ENCODE measurements at places on chromosomes 6 and 20.

GRCh38 chr6:123570813-123571684 lies 65.7 kb downstream of the TRDN start:
- no peaks in the 10 kb centered on the region for H3K27me3 ChIP-seq
- H3K27ac ChIP-seq = no peak overlapping the region
- H3K4me1 ChIP-seq = no peaks in the 10 kb centered on the region
- no peak overlapping the region for H3K4me3 ChIP-seq

GRCh38 chr6:168166627-168167026 lies 87.6 kb upstream of the FRMD1 start:
- H3K4me3 ChIP-seq = no peak overlapping the region
- H3K4me1 ChIP-seq = peaks cover 1% of the 10 kb centered on the region
- H3K27ac ChIP-seq = no peak overlapping the region
- peaks cover 5% of the 10 kb centered on the region for H3K36me3 ChIP-seq
- peaks cover 15% of the 10 kb centered on the region for H3K27me3 ChIP-seq
- no peak for DNase-seq

DNA sequence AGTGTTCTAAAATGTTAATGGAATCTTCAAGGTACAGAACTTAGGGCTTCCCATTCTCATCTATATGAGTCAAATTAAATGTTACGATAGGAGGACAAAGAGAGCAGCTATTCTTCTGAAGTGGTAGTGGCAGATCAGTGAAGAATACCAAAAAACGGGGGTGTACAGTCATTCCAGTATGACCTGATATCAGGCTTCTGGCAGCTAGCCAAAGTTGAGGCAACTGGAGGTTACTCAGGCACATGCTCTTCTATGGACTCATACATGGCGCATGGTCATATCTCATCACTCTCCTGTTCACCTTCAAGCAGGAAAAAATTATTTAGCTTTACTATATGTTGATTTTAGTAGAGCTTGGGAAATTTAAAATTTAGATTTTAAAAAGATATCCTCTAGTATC lies 1608.8 kb downstream of the GRIK2 start:
- H3K27ac ChIP-seq = no peak overlapping the region
- DNase-seq = no peak
- no peaks in the 10 kb centered on the region for H3K36me3 ChIP-seq
- H3K4me3 ChIP-seq = no peak overlapping the region
- no peaks in the 10 kb centered on the region for H3K4me1 ChIP-seq

DNA sequence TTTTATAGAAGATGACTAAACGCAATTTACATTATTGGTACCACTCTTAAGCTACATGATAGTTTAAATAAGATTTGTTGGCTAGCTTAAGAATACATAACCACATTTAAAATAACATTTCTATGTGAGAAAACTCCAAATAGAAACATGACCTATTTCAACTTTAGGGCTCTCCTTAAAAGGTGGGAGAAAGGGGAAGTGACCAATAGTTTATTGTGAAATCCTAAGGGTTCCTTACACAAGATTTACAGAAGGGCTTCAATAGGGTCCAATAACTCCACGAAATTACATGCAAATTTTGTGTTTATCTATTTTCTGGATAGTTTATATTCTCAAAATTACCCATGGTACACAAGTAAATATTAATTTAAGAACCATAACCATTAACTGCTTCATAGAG lies 91.6 kb upstream of the DST start:
- no peak overlapping the region for H3K27ac ChIP-seq
- no peak overlapping the region for H3K4me3 ChIP-seq
- DNase-seq = no peak

DNA sequence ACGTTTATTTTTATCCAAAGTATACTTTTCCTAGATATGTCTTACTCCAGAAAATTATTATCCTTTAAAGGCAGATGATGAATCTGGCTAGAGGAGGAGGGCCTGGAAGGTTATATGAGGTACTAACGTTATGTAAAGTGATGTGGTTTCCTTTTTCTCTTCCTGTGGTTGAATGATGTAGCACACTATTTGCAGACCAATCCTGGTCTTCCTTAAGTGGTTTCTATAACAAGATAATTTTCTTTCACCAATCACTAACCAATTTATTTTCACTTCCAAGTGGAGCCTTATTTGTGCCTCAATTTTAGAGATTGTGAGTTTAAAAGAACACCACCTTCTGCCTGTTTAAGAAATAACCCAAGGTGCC lies 154.6 kb upstream of the SOX4 start:
- H3K27me3 ChIP-seq = peaks cover 7% of the 10 kb centered on the region
- H3K4me1 ChIP-seq = peaks cover 21% of the 10 kb centered on the region
- H3K36me3 ChIP-seq = no peaks in the 10 kb centered on the region
- no peak for DNase-seq
- H3K4me3 ChIP-seq = no peak overlapping the region
- peak overlapping the region; percentile 2 for H3K27ac ChIP-seq

- H3K27ac ChIP-seq = no peak overlapping the region
- no peaks in the 10 kb centered on the region for H3K27me3 ChIP-seq
These were observed 177.5 kb downstream of the TMEM242 start for GRCh38 chr6:157145656-157146285.

- H3K27me3 ChIP-seq = no peaks in the 10 kb centered on the region
- no peaks in the 10 kb centered on the region for H3K4me1 ChIP-seq
These were observed 242.4 kb upstream of the STXBP5 start for GRCh38 chr6:146961831-146962230.

- H3K4me3 ChIP-seq = no peak overlapping the region
- no peaks in the 10 kb centered on the region for H3K36me3 ChIP-seq
- H3K27ac ChIP-seq = no peak overlapping the region
- no peaks in the 10 kb centered on the region for H3K4me1 ChIP-seq
These were observed 119.9 kb upstream of the PREP start for GRCh38 chr6:105522626-105523322.

- H3K4me1 ChIP-seq = peaks cover 84% of the 10 kb centered on the region
- H3K27ac ChIP-seq = peak overlapping the region; percentile 68
- peak; percentile 29 for DNase-seq
- peak overlapping the region; percentile 25 for H3K4me3 ChIP-seq
- H3K36me3 ChIP-seq = peaks cover 31% of the 10 kb centered on the region
- no peaks in the 10 kb centered on the region for H3K27me3 ChIP-seq
These were observed 25.4 kb downstream of the CDYL start for GRCh38 chr6:4801491-4802110.

- no peak overlapping the region for H3K27ac ChIP-seq
- H3K36me3 ChIP-seq = no peaks in the 10 kb centered on the region
- DNase-seq = no peak
- H3K4me1 ChIP-seq = no peaks in the 10 kb centered on the region
- no peak overlapping the region for H3K4me3 ChIP-seq
These were observed 82.2 kb upstream of the OPRM1 start for GRCh38 chr6:153956808-153957207.

DNA sequence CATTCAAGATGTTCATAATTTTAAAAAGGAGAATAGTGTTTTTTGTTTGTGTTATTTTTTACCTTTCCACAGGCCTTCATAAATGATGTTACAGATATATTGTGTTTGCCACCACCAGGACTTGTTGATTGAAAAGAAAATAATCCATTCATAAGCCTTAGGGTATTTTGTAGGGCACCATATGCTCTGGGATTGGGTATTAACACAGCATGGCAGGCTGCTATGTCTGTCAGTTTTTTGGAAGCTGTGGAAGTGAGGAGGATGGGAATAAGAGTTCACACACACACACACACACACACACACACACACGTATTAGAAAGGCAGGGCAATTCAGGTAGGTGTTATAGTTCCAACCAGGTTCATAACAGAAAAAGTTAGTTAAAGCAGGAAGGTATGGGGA lies 237.9 kb downstream of the HDGFL1 start:
- no peak overlapping the region for H3K4me3 ChIP-seq
- H3K27ac ChIP-seq = no peak overlapping the region
- no peaks in the 10 kb centered on the region for H3K27me3 ChIP-seq
- no peaks in the 10 kb centered on the region for H3K4me1 ChIP-seq
- no peak for DNase-seq

DNA sequence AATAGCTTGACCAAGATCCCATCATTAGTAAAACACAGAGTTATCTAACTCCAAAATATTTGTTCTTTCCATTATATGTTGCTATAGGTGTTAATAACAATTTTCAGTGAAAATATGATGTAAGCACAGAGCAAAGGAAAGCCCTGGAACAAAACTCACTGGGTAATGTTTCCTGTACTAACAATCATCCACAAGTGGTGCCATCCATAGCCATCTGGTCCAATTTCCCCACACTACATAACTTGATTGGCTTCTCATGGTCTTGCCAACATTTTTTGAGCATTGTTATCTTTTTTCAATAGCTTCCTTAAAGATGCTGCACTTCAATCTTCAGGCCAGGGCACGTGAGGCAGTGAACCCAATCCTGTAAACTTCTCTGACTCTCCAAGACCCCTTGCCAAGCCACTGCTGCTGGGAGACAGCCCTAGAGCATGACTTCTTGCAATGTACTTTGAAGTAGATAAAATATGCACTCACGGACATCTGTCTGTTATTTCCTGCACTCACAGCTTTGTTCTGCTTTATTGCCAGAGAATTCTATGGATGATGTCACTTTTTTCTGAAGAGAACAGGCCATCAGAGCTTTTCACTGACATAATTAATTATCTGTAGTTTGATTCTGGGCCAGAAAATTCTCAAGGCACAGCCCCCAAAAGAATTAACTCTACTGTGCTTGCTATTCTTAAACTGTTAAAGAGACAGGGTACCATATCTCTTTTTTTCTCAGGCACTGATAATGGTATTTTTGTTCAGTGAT lies 97.5 kb upstream of the TMEM30A start:
- H3K27ac ChIP-seq = no peak overlapping the region
- H3K27me3 ChIP-seq = peaks cover 8% of the 10 kb centered on the region
- H3K4me1 ChIP-seq = no peaks in the 10 kb centered on the region
- DNase-seq = no peak

- H3K27me3 ChIP-seq = peaks cover 2% of the 10 kb centered on the region
- no peak overlapping the region for H3K27ac ChIP-seq
- no peaks in the 10 kb centered on the region for H3K4me1 ChIP-seq
- DNase-seq = no peak
- no peak overlapping the region for H3K4me3 ChIP-seq
- H3K36me3 ChIP-seq = peaks cover 2% of the 10 kb centered on the region
These were observed 63.4 kb upstream of the MPC1 start for GRCh38 chr6:166446146-166446545.

DNA sequence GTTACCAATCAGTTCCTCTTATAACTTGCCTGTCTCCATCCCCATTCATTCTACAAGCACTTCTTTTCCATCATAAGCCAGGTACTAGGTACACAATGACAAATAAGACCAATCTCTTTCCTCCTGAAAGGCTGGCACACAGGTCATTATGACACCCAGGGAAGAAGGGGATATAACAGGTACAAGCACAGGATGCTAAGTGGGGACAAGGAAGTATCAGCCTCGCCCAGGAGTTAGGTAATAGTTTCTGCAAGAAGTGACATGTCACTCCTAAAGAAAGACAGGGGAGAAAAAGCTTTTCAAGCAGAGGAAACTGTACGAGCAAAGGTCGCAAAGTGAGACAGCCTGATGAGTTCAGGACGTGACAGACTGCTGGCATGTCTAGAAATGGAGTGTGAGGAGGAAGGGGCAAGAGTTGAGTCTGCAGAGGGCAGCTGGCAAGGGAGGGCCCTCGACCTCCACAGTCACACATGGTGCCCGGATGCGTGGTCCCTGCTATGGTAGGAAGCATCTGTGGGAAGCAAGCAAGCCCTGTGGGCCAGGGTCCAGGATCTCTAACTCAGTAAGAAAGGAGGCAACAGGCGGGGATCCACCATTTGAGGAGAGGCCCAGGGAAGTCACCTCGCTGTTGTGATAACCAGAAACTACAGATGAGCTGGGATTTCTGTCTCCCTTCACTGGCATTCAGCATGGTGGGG lies 40.4 kb downstream of the GPLD1 start:
- no peak overlapping the region for H3K27ac ChIP-seq
- no peaks in the 10 kb centered on the region for H3K27me3 ChIP-seq
- H3K4me1 ChIP-seq = no peaks in the 10 kb centered on the region
- DNase-seq = no peak
- no peak overlapping the region for H3K4me3 ChIP-seq

DNA sequence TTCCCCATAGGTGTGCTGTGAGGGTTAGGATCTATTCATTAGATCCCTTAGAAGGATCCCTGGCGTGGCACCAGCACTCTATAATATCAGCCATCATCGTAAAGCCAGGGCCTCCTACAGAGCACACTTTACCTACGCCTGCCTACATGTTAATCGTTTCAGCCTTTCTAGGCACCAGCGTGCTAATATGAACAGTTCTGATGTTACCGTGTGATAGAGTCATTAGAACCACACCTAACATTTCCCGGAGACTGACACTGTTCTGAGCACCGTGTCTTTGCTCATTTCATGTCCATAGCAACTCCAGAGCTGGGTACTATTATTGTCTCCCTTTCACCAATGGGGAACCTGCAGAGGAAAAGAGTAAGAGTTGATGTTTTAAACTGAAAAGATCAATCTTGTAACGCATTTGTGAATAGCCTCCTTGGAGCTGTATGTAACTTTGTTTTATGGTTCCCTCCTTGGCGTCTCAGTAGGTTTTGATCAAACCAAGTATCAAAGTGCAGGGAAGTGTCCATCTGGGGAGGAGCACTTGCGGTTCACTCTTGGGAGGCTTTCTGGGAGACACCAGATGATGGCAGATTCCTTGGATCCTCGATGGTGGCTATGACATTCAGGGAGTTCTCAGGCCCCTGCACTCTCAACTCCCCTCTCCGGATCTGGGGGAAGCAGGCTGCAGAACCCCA lies 73.8 kb upstream of the KCNG1 start:
- no peak overlapping the region for H3K4me3 ChIP-seq
- no peak for DNase-seq
- H3K4me1 ChIP-seq = peaks cover 7% of the 10 kb centered on the region
- no peaks in the 10 kb centered on the region for H3K36me3 ChIP-seq

DNA sequence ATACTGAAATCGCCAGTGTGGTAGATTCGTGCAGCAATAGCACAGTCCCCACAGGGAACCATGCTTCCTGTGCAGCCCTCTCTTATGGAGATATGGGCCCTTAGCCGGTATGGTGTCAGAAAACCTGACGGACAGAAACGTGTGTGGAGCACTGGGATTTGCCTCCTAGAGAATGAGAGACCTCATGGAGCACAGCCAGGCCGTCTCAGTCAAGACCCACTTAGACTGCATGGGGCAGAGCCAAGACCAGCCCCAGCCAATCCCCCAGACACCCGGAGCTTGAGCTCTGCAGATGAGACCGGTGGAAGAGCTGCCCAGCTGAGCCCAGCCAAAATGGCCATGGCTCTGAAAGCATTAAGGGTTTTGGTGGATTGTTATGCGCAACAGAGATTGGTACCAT lies 163.7 kb downstream of the DLL1 start:
- H3K27ac ChIP-seq = no peak overlapping the region
- H3K27me3 ChIP-seq = no peaks in the 10 kb centered on the region
- H3K4me1 ChIP-seq = no peaks in the 10 kb centered on the region
- DNase-seq = no peak

DNA sequence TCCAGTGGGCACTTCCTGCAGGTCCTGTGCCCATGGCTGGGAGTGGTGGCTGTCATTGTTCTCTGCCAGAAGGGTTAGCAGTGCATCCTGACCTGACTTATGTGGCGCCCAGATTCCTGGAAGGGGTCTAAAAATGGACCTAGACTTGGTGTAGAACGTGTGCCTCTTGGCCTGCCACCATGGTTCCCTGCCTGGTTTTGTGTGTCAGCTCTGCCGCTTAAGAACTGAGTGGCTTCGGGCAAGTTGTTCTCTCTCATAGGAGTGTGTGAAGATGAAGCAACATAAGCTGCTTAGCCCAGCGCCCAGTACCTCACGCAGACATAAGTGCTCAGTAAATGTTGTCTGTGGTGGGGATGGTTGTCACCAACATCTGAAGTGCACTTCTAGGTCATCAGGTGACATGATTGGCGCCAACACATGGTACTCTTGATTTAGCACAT lies 52.1 kb downstream of the PTPN1 start:
- DNase-seq = no peak
- H3K27me3 ChIP-seq = no peaks in the 10 kb centered on the region
- H3K4me3 ChIP-seq = no peak overlapping the region
- H3K27ac ChIP-seq = peak overlapping the region; percentile 93
- peaks cover 61% of the 10 kb centered on the region for H3K4me1 ChIP-seq

Data from activated naive CD8-positive, alpha-beta T cell treated with anti-CD3 and anti-CD28 coated beads for 36 hours (primary cell).